ENCODE measurements at places on chromosomes 3 and 15.

- no peak for DNase-seq
These were observed 33.1 kb downstream of the GRK7 start for GRCh38 chr3:141796081-141796888.

DNA sequence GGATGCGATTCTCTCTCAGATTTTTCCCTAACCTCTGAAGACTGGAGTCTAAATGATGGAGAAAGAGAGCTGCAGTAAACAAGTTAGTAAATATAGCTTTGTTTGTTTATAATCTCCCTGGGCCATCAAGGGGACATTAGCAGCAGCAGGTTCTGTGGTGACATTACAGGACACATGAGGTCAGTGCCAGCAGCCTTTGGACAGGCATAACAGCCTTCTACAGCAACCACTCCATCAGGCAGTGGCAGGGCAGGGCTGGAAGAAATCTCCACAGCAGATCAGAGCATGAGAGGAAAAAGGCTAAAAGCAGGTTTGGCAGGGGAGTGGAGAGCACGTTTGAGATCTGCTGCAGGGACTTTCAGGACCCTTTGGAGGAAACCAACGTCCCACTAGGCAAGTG lies 127.6 kb upstream of the ACP3 start:
- no peak for DNase-seq

GRCh38 chr3:63004448-63004847 lies 129.2 kb upstream of the CADPS start:
- no peak for DNase-seq

DNA sequence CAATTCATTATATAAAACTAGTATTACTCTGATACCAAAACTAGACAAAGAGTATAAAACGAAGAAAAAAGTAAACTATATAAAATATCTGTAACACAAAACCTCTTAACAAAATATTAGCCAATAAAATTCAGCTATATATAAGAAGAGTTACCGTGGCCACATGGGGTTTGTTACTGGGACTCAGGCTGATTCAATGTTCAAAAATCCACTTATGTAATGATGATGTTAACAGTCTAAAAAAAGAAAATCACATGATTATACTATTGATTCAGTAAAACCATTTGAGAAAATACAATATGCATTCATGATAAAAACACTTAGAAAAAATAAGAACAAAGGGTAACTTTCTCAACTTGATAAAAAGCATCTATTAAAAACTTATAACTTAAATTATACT lies 18.3 kb downstream of the P2RY1 start:
- DNase-seq = no peak

GRCh38 chr3:37691213-37691830 lies 170.4 kb upstream of the CTDSPL start:
- DNase-seq = no peak

DNA sequence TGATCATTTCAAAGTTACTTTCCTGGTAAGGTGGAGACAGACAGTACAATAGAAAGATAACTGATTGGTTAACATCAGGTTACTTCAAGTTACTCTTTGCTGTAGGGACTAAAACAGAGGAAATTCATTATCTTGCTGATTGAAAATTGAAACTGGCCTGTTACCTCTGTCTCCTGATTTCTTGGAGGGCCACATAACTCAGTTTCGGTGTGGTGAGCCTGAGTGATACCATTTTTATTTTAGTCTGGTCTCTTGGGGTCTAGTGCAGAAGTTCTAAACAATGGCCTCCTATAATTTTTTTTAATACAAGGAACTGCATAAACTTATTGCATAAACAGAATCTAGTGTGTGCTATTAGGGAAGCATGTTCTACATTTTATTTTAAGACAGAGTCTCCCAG lies 1.2 kb upstream of the ICE2 start:
- no peak for DNase-seq

- DNase-seq = no peak
These were observed 762.7 kb upstream of the CFAP20DC start for GRCh38 chr3:59812237-59813147.
